ENCODE measurements at places on chromosomes 4 and X. TPM values are rescaled to one million over a fixed set of nuclear protein-coding genes. Genes with fewer than 3 reads are reported as not detected.

GRCh38 chr4:8725071-8725841 lies 132.7 kb downstream of the CPZ start:
- no peak for ATAC-seq

DNA sequence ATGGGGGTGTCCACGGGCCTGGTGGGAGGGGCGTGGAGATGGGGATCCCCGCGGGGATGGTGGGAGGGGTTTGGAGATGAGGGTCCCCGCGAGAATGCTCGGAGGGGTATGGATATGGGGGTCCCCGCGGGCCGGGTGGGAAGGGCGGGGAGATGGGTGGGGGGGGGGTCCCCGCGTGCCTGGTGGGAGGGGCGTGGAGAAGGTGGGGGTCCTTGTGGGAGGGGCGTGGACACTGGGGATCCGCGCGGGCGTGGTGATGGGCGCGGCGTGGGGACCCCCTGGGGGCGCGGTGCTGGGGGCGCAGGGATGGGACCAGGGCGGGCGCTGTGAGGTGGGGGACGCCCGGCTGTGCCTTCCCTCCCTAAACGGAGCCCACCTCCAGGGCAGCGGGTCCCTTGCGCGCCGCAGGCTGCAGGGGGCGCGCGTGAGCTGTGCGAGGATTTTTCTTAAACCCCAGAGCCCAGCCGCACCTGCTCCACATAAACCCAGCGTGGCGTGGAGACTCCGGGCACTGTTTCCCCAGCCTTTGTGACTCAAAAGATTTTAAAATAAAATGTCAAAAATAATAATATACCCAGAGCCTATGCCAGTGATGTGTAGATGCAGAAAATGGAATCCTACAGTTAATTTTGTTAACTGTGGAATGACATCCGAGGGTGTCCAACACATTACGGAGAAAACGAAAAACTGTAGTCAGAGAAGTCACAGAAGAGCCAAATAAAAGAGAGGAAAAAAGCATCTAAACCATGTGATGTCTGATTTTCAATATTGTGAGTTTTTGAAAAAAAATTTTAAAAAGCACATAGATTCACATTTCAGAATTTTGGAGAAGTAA lies 1.5 kb upstream of the ASMTL start:
- peak; percentile 52 for ATAC-seq

Gene SPANXB1
- total RNA-seq, result not detected

GRCh38 chrX:14927401-14927800 lies 54.2 kb downstream of the MOSPD2 start:
- ATAC-seq, result no peak

DNA sequence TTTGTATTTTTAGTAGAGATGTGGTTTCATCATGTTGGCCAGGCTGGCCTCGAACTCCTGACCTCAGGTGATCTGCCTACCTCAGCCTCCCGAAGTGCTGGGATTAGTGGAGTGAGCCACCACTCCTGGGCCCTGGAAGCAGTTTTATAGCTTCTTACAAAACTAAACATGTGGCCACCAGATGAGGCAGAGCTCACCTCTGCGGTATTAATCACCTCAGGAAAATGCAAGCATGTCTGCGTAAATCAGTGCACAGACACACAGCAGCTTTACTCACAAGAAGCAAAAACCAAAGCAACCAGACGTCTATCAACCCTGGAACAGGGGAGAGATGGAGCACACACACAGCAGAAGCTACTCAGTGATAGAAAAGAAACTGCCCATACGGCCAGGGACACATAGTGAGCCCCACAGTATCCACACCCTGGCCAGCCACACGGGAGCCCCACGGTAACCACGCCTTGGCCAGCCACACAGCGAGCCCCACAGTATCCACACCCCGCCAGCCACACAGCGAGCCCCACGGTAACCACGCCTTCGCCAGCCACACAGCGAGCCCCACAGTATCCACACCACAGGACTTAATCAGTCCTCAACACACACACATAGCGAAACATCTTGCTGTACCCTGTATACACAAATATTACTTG lies 30.2 kb downstream of the PPP2R3B start:
- ATAC-seq, result no peak

Gene MGARP
- total RNA-seq, result 0.94 TPM

Gene SHOX
- not detected for total RNA-seq

GRCh38 chrX:73647632-73648322 lies 84.8 kb downstream of the CHIC1 start:
- ATAC-seq, result no peak
